ENCODE measurements at places on chromosomes 1 and 21. TPM values are rescaled to one million over a fixed set of nuclear protein-coding genes. Genes with fewer than 3 reads are reported as not detected.

- H3K27me3 ChIP-seq = no peaks in the 10 kb centered on the region
- H3K36me3 ChIP-seq = no peaks in the 10 kb centered on the region
- H3K4me3 ChIP-seq = no peak overlapping the region
- no peak overlapping the region for H3K27ac ChIP-seq
- no peak for DNase-seq
- H3K4me1 ChIP-seq = no peaks in the 10 kb centered on the region
Measured at GRCh38 chr1:43256675-43257570, 12.9 kb upstream of the TMEM125 start.

GRCh38 chr21:36218691-36219090 lies 62.1 kb downstream of the DOP1B start:
- H3K27ac ChIP-seq = no peak overlapping the region
- H3K36me3 ChIP-seq = no peaks in the 10 kb centered on the region
- no peak overlapping the region for H3K4me3 ChIP-seq
- no peak for DNase-seq
- no peaks in the 10 kb centered on the region for H3K27me3 ChIP-seq
- no peaks in the 10 kb centered on the region for H3K4me1 ChIP-seq

GRCh38 chr1:45647248-45648021 lies 23.6 kb upstream of the CCDC17 start:
- no peaks in the 10 kb centered on the region for H3K27me3 ChIP-seq
- H3K36me3 ChIP-seq = peaks cover 25% of the 10 kb centered on the region
- no peak overlapping the region for H3K27ac ChIP-seq
- H3K4me1 ChIP-seq = no peaks in the 10 kb centered on the region
- H3K4me3 ChIP-seq = no peak overlapping the region

- no peaks in the 10 kb centered on the region for H3K36me3 ChIP-seq
- no peaks in the 10 kb centered on the region for H3K27me3 ChIP-seq
- DNase-seq = no peak
- no peak overlapping the region for H3K4me3 ChIP-seq
- H3K4me1 ChIP-seq = no peaks in the 10 kb centered on the region
- H3K27ac ChIP-seq = no peak overlapping the region
Measured at GRCh38 chr1:68046885-68047658, 3.4 kb downstream of the DIRAS3 start.

Gene OR2T29
- total RNA-seq = 3.4 TPM

GRCh38 chr1:100292711-100293110 lies 26.7 kb downstream of the RTCA start:
- H3K27ac ChIP-seq = no peak overlapping the region
- H3K36me3 ChIP-seq = peaks cover 24% of the 10 kb centered on the region

DNA sequence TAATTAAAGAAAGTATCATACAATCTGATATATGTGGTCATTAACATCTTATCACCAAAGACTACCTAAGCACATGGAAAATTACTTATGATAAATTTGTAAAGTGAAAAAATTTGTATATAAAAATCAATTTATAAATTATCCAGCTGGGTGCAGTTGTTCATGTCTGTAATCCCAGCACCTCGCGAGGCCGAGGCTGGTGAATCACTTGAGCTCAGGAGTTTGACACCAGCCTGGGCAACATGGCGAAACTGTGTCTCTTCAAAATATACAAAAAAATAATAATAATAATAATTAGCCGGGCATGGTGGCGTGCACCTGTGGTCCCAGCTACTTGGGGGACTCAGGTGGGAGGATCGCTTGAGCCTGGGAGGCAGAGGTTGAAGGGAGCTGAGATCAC lies 82.8 kb upstream of the SYT6 start:
- H3K36me3 ChIP-seq = no peaks in the 10 kb centered on the region
- H3K4me3 ChIP-seq = no peak overlapping the region
- H3K27me3 ChIP-seq = no peaks in the 10 kb centered on the region
- no peak for DNase-seq
- no peaks in the 10 kb centered on the region for H3K4me1 ChIP-seq
- no peak overlapping the region for H3K27ac ChIP-seq

Gene ARHGEF10L
- 0.53 TPM for total RNA-seq

GRCh38 chr1:53562981-53563379 lies 103.8 kb downstream of the DMRTB1 start:
- H3K4me1 ChIP-seq = no peaks in the 10 kb centered on the region
- no peaks in the 10 kb centered on the region for H3K36me3 ChIP-seq
- H3K4me3 ChIP-seq = no peak overlapping the region
- H3K27ac ChIP-seq = no peak overlapping the region

Gene AMY2A
- 0.35 TPM for total RNA-seq

Gene DNTTIP2
- total RNA-seq = 65.6 TPM

Gene AIRE
- 0.10 TPM for total RNA-seq

DNA sequence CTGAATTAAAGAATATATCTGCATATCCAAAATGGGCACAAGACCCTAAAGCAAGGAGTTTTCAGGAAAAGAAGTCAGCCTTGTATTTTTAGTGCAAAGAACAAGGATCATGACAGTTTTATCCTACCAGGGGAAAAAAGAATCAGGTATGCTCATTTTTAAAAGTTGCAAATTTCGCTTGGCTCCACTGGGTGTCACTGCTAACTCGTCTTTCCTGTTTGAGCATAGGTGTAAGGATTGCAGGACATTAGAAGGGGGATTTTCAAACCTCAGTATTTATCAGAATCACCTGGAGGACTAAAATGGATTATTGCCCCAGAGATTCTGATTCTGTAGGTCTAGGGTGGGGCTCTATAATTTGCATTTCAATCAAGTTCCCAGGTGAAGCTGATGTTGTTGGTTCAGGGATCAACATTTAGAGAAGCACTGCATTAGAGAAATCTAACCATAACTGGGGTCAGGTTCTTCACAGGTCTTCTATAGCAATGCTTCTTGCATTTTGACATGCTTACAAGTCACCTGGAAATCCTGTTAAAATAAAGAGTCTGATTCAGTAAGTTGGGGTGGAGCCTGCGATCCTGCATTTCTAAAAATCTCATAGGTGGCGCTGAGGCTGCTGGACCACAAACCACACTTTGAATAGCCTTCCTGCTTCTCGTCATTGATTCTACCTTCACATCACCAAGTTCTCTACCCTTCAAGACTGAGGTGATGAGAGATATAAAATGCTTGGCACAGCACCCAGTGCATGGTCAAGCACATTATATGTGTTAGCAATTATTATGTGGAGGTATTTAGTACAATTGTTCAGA lies 39.6 kb downstream of the NUF2 start:
- H3K4me3 ChIP-seq = no peak overlapping the region
- no peaks in the 10 kb centered on the region for H3K27me3 ChIP-seq
- no peaks in the 10 kb centered on the region for H3K4me1 ChIP-seq
- H3K27ac ChIP-seq = no peak overlapping the region

Gene C8A
- total RNA-seq = 0.19 TPM

DNA sequence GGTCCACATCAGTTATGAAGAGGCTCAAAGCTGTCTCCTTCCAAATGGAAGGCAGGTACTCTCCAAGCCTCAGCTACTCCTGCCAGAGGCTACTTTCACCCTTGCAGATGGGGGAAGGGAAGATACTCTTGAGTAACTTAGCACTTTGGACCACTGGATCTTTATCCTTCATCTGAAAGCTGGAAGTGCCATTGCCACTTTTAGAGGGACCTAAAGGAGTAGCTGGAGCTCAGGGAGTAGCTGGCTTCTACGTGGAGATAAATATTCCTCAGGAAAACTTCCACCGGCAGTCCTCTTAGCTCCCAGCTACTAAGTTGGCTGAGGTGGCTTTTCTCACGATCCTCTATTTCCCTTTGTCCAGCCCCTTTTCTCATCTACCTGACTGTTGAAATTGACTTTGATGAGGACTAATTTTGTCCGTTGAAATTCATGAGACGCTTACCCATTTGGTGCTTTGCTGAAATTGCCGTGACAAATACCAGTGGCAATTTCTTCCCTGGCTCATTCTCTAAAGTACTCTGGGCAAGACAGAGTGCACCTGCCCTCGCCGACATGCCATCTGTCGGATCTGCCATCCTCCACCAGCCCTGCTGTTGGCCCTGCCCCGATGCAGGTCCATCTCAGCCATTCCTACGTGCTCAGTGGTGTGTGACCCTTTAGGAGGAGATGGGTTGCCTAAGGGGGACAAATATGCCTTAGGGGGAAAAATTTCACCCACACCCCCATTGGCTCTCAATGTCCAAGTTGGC lies 13.6 kb downstream of the IGSF21 start:
- DNase-seq = no peak
- no peak overlapping the region for H3K4me3 ChIP-seq
- no peak overlapping the region for H3K27ac ChIP-seq
- H3K4me1 ChIP-seq = no peaks in the 10 kb centered on the region
- H3K36me3 ChIP-seq = no peaks in the 10 kb centered on the region
- no peaks in the 10 kb centered on the region for H3K27me3 ChIP-seq

Measured in GM12878 (cell line).